Activated CD4-positive, alpha-beta T cell treated with anti-CD3 and anti-CD28 coated beads for 4 hours (primary cell): ENCODE measurements at places on chromosomes 12 and 14.

DNA sequence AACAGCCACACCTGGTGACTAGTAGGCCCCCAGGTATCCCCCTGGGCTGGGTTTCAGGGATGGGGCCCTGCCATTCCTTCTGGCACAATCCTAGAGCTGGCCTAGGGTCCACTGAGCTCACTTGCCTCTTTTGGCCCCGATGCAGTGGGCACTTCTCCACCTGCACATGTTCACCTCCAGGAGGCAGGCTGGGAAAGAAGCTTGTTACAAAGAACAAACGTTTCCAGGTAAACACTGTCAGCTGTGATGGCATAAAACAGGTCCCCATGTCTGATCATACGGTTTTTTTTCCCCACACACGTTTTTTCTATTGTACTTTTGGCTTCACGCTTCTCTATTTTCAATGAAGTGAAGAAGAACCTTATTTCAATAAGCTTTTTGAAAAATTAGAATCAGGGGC is 15.8 kb upstream of the HVCN1 start:
- no peak for DNase-seq

GRCh38 chr14:53055003-53055402 is 98.1 kb downstream of the DDHD1 start:
- no peak for DNase-seq

GRCh38 chr14:30054201-30054600 is 126.6 kb upstream of the PRKD1 start:
- DNase-seq = no peak

GRCh38 chr14:49218436-49219092 is 367.6 kb downstream of the RPS29 start:
- DNase-seq = no peak

GRCh38 chr14:55451398-55451797 is 11.0 kb upstream of the TBPL2 start:
- DNase-seq = no peak
